ENCODE measurements at places on chromosomes 16 and 17. TPM values are rescaled to one million over a fixed set of nuclear protein-coding genes. Genes with fewer than 3 reads are reported as not detected.
A peak's percentile ranks its signal among the peaks of the same experiment; 100 is the strongest.

DNA sequence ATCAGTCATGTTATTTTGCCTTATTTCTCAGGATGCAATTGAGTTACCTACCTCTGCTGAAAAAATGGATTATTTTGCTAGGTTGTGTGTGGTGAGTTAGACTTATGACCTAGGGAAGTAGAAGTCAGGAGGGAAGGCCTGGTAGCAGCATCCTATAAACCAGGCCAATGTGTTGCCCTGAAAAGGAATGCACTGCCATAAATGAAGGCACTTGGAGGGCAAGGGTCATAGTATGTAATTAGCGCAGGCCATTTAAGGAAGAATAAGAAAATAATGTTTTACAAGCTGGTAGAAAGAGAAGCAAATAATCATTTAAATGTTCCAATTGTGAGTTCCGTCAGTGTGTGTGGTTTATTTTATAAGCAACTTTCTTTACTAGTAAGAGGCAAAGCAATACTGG lies 698.8 kb downstream of the KCNJ2 start:
- no peak for DNase-seq

DNA sequence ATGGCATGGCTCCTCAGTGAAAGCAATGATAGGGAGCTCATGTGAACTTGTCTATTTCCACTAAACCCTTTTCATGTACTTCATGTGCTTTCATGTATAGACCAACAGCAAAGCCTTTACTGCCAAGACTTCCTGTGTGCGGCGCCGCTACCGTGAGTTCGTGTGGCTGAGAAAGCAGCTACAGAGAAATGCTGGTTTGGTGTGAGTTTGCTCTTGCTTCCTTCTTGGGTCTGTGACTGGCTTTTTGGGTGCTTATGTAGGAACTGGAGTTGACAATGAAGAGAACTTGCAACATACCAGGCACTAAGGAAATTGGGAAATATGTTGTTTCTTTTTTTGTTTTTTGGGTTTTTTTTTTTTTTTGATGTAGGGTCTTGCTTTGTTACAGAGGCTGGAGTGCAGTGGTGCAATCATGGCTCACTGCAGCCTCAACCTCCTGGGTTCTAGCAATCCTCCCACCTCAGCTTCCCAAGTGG lies 5.7 kb downstream of the SNX11 start:
- DNase-seq = no peak

DNA sequence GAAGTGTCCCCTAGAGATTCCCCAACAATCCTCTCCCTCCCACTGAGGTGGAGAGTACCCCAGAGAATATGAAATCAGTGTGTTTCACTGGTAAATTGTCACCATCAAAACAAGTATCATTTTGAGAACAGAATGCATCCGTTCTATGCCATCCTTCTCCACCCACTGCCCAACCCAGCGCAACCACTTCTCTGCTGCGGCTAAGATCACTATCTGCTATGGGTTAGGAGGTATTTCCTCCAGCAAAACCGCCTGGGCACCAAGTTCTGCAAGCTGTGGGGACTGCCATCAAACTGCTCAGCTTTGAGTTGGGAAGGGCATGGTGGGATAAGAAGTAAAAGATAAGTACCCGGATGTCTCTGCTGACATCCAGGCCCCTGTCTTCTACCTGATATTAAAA lies 24.4 kb downstream of the CNTNAP1 start:
- DNase-seq = no peak

DNA sequence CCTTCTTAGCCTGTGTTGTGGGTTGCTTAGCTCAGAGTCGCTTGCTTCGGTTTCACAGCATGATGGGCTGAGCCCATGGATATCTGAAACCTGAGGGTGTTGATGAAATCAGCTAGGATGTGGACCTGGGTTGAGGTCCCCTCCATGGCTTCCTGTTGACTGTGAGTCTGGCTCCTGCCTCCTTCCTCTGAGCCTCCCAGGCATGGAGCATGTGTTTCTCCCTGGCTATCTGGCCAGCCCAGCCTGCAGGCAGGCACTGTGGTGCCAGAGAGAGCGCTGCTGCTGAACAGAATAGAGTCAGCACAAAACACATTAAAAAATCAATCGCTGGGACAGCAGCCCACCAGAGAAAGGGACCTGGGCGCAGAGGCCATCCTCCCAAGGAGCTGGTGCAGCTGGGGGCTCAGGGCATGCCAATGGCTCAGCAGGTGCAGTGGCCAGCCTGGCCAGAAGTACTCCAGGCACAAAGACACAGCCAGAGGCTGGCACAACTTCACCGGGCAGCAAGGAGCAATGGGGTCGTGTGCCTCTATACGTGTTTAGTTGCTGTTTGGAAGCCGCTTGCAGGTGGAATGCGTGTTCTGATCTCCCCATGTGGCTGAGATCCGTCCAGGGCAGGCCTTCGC lies 28.3 kb upstream of the GPRC5C start:
- no peak for DNase-seq

DNA sequence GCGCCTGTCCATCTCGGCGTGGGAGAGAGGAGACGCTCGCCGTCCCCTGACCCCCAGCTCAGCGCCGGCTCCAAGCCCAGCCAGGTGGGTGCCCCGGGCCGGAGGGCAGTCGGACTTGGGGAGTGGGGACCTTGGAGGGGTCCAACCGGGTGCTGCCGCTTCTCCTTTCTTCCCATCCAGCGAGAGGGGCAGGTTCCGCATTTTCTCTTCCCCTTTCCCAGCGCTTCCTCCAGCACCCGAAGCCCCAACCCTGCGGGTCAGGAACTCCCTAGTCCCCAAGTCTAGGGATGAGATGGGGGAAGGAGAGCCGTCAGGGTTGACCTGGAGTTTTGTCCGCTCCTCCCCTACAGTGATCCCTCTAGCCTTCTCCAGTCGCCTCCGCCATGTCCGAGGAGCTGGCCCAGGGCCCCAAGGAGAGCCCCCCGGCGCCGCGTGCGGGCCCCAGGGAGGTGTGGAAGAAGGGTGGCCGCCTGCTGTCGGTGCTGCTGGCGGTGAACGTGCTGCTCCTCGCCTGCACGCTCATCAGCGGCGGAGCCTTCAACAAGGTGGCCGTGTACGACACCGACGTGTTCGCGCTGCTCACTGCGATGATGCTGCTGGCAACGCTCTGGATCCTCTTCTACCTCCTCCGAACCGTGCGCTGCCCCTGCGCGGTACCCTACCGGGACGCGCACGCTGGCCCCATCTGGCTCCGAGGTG lies at the start of gene OTOP2:
OTOP2 (plus strand) TSS at position 24 of the 699 bp plus-strand sequence; CDS start at position 384, 360 bp downstream.
- no peak for DNase-seq

- DNase-seq = no peak
Observed at GRCh38 chr17:58248955-58249269, 10.5 kb downstream of the LPO start.

DNA sequence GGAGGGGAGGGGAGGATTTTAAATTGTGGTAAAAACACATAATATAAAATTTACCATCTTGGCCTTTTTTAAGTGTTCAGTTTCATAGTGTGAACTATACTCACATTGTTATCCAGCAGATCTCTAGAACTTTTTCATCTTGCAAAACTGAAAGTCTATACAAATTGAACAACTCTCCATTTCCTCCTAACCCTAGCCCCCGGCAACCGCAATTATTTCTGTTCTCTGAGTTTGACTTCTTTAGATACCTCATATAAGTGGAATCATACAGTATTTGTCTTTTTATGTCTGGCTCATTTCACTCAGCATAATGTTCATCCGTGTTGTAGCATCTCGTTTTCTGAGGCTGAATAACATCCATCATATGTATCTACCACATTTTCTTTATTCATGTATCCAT lies 30.0 kb upstream of the MRTFB start:
- DNase-seq = no peak

DNA sequence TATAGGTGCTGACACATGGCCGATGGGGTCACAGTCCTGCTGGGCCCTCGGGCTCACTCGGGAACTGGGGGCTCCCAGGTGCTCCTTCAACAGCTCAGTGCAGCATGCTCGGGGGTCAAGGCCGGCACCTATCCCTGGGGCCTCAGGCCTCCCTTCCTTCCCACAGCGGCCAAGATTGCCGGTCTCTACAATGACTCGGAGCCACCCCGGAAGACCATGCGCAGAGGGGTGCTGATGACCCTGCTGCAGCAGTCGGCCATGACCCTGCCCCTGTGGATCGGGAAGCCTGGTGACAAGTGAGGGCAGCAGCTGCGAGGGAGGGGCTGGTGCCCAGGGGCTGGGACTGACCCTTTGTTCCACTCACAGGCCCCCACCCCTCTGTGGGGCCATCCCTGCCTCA lies 6.9 kb downstream of the SULT1A2 start:
- DNase-seq = no peak

DNA sequence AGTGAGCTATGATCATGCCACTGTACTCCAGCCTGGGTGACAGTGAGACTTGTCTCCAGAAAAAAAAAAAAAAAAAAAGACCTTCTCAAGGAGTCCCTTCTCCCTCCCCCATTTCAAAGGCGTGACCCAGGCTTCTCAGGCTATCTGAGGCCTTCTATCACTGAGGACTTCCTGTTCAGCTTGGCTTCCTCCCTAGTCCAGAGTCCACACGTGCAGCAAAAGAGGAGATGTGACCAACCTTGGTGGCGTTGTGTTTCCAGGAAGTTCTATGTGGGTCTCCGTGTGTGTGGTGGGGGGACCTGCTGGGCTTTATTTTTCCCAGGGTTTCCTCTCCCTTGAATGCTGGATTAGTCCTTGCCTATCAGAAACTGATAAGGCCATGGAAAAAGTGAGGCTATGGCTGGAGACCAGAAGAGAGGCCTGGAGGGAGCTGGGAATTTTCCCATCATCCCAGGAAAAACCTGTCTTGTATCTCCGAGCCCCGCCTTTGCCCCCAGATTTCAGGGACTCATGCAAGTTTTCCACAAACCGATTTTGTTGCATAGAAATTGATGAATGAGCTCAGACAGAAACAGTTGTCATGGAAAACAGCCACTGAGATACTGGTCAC lies 148.1 kb downstream of the SALL1 start:
- DNase-seq = no peak

DNA sequence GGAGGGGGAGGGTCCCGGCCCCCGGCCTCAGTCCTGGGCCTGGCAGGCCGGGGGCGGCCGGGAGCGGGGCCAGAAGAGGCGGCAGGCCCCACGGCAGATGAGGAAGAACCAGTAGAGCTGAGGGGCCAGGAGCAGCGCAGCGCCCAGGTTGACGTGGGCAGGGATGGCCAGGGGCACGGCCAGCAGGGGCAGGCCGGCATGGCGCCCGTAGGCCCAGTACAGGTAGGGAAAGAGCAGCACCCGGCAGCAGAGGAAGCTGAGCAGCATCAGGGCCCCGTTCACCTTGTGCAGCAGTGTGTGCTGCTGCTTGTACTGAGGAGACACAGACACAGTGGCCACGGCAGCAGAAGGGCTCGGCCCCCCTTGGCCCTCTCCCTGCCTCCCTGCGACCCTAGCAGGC lies 2.2 kb downstream of the C16orf92 start:
- no peak for DNase-seq

DNA sequence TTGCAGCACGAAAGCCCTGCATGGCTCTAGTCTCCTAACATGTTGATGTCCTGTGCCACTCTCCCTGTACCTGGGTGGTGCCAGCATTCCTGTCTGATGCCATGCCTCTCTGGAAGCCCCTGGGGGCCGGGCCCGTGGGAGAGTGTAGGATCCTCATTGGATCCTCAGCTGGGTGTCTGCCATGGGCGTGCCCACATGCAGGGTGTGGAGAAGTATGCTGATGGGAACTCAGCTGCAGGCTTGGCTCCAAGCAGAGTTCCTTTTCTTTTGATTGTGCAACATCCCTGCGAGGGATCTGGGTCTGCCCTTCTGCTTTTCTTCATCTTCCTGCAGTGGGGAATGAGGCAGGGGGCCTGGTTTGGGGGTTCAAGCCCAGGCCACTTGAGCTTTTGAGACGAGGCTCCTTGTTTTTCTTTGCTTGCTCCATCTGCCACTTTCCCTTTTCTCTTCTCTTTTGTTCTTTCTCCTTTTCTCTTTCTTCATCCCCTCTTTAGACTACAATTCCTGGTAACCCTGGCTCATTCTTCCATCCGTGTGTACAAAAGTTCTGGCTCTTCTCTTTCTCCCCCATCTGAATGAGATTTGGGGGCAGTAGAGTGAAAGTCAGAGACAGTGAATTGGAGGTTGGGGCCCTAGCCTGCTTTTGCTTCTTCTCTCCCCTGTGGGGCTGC lies 32.9 kb downstream of the KSR1 start:
- peak; percentile 37 for DNase-seq

DNA sequence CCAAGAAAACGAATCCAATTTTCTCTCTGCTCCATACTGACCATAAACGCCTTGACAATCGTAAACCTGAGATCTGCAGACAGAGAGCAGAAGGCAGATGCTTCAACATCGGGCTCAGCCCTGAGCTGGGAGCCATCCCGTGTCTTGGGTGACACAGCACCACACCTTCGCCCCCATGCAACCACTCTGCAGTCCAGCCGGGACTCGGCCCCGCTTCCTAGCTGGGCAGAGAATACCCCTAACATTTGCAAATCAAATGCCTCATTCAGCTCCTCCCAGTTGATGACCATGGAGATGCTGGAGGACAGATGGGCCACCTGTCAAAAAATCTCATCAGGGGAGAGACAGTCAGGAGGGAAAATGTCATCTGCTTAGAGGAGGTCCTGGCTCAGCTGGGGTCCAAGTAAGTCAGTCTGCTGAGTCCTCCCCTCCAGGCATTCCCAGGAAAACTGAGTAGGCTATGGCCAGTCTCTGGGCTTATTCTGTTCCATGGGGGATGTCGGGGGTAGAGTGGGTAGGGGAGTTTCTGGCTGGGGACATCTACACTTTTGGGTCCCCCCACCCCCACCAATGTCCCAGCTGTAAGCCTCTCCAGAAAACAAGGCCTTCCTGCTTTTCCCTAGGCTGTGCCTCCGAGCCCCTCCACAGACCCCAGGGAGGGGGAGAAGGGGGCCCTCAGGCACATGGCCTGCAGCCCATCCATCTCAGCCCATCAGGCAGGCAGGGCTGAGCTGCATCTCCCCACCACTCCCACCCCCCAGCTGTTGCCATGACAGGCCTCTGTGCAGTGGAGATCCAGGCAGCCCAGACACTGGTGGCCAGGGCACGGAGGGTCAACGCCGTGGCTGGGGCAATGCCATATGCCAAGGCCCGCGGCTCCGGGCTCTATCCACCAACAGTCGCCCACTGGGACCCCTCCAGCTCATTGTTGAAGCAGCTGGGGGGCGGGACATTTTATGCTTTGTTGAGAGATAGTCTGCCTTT lies 158.6 kb downstream of the AXIN2 start:
- no peak for DNase-seq

PCGF2 gene
- 26.9 TPM for total RNA-seq

CDH16 gene
- total RNA-seq = not detected

MEIOB gene
- not detected for total RNA-seq

TPSAB1 gene
- not detected for total RNA-seq

CACNG5 gene
- not detected for total RNA-seq
